ENCODE measurements at places on chromosomes 6 and 20.

GRCh38 chr6:158972241-158973233 lies 27.5 kb downstream of the RSPH3 start:
- DNase-seq = no peak

DNA sequence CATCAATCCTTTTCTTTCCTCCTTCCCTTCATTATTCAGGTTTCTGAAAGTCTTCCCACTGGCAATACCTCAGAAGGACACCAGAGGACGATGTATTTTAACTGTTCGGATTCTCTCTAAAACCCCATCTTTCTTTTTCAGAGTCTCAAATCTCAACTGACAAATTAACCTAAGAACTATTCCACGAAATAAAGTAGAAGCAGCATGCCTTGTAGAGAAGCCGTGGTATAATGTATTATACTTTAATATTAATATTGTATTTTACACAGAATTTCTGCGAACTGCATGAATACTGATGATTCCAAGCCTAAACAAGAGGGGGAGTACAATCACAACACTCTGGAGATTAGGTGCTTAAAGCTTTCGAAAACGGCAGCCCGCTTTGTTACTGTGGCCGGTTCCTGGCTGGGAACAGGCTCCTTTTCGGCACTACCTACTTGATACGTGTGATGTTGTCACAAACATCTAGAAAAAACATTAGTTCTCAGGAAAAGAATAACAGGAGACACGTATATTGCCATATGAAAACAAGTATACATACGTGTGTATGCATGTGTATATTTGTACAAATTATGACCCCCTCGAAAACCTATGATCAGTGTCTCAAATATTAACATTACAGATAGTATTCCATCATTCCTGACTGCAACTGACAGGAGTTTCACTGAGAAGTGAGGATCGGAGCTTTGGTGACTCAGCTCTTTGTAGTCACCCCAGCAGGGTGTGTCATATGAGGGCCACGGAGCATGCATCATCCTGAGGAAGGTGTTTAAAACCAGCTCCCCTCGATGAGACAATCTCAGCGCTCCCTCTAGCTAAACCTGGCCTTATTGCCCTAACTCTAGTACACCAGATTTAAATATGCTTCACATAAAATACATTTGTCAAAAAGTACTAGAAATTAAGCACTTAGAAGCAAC lies 319.7 kb upstream of the TCF21 start:
- peak; percentile 21 for DNase-seq

DNA sequence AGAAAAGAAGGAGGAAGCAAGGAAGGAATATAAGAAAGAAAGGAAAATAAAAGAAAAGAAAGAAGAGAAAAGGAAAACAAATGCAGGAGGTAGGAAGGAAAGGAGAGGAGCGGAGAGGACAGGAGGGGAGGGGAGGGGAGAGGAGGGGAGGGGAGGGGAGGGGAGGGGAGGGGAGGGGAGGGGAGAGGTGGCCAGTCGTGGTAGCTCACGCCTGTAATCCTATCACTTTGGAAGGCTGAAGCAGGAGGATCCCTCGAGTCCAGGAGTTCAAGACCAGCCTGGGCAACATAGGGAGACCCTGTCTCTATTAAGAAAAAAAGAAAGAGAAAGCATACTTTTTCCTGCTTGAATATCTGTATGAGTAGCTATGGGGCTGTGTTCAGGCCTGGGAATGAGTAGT lies 46.4 kb upstream of the GCM1 start:
- no peak for DNase-seq

GRCh38 chr20:25233016-25233772 lies 14.7 kb upstream of the PYGB start:
- DNase-seq = no peak

- DNase-seq = no peak
Measured at GRCh38 chr6:113095841-113096240, 748.7 kb downstream of the RFPL4B start.

DNA sequence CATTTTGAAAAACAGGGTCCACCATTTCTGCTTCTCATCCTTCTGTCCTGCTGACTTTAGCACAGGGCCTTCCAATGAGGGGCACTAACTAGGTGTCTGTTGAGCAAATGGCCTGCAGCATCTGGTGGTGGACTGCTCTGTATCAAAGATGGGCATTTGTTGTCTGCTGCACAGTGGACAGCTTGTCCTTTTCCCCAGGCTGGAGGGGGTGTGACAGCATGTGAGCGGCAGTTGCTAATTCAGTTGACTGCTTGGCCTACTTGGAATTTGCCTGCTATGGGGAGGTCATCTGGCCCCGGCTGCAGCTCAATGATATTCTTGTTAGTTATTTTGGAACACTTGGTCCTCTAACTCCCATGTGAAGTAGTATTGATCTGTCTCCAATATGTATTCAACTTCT lies 93.7 kb downstream of the SH3BGRL2 start:
- no peak for DNase-seq

DNA sequence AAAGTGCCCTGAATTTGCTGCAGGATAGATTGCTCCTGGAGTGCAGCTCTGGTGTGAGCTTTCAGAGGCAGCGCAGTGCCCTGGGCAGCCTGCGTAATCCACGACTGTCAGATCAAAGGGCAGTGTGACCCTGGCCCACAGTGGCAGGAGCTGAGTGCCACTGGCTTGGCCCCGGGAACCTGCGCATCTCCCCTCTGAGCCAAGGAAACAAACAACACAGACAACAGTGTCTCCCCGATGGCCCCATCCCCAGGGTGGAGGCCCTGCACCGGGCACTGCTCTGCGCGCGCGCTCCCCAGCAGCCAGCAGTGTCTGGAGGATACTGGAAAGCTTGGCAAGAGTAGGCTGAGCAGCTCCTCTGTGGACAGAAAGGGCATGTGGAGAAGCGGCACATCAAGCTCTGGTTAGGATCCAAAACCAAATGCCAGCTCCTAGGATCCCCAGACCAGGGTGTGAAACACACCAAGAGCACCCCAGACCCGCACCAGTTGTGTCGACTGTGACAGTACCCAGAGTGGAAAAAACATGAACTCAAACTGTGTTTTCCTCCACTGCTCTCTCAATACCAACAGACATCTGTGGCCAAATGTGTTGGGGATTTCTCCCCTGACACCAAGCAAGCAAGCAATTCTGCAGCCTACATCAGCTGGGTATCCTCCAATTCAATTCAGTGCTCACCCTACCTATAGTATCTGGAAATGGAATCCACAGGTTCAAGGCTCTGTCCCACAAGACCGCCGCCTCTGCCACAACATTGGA lies 26.7 kb downstream of the RBCK1 start:
- DNase-seq = no peak

- DNase-seq = no peak
Measured at GRCh38 chr20:53296025-53296424, 297.6 kb downstream of the ZNF217 start.

DNA sequence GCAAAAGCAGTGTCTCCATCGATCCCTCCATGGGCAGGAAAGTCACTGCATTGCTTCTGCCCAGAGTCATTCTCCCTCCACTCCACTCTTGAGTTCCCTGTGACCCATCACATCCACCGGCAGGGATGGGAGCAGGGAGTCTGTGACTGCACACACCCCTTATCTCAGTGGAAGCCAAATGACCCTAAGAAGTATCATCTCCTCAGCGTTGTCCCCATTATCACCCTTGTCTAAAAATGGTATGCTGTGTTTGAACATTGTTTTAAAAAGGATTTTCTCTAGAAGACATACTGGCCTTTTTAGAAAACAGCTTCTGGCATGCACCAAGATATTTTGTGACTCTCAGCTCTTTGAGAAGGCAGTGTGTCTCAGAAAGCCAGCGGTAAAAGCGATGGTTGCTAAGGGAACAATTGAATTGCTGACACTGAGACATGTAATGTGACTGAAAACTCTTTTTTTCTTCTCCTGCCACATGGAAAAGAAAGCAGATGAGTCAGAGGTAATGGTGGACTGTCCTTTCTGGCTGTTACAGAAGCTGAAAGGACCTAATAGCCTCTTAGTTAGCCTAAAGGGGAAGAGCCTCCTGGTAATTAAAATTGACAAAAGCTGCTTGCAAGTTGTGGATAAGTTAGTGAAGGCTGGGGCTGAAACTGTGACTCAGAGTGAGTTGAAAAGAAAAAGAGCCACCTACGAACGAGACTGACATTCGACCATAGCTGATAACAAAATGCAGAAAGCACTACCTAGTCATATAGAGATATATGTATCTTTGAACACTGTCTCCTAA lies 120.5 kb downstream of the MAP3K7 start:
- DNase-seq = no peak

DNA sequence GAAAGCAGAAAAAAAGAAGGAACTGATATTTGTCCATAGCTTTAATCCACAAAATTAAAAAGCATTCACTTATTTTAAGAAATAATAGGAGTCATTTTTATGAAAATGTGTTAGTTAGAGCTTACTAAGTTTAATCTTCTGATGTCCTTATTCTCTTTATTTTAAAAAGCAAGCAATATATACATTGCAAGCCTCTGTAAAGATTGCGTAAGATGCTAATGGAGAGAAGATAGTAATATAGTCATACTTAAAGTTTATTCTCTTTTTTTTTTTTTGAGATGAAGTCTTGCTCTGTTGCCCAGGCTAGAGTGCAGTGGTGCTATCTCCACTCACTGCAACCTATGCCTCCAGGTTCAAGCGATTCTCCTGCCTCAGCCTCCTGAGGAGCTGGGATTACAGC lies 39.7 kb downstream of the AIG1 start:
- DNase-seq = no peak

DNA sequence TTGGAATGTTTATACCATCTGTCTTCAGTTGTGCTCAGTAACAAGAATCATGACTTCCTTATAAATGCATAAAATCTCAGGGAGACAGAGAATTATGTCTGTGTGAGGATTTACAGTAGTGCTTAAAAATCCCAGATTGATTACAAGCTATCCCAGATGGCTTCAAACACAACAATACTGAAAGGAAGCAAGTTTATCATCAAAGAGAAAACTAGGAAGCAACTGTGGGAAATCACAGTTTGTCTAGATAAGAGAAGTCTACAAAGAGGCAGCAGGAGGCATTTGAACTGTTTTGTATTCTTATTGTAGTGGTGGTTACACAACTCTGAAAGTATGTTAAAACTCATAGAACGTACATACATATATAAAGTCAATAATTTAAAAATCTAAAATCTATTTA lies 104.4 kb upstream of the SALL4 start:
- no peak for DNase-seq

GRCh38 chr6:122798099-122798641 lies 9.1 kb downstream of the SMPDL3A start:
- no peak for DNase-seq

DNA sequence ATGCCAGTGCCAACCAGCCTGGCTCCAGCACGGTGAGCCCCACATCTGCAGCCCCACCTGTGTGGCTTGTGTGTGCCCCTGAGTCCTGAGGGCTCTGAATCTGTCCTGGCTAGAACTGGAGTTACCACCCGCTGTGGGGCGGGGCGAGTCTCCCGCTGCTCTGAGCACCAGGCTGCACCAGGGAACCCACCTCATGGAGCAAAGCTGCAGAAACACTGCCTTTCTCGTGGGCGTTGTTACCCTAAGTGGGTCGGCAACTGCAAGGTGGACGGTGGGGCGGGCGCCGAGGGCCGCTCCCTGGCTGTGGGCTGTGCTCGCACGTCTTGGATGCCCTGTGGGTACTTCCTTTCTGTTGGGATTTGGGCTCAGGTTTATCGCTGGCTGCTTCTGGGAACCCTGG lies 12.7 kb upstream of the ZBTB46 start:
- no peak for DNase-seq

GRCh38 chr20:57432862-57433491 lies 41.8 kb downstream of the RBM38 start:
- DNase-seq = no peak

DNA sequence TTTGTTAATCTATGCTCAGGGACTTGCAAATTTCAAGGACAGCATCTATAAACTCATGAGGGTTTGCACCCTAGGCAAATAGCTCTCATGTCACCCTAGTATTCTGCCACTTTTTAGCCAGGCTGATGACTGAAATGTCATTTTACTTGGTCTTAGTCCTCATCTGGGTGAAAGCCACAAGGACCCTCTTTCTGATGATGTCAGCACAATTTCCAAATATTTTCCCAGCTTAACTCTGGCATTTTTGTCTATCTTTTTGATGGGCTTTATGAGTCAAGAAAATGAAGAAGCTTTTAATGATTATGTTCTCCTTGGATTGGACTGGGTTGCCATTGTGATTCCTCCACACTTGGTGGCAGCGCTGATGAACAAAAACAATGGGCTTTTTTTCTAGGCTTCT lies 420.1 kb upstream of the BTBD3 start:
- no peak for DNase-seq

- DNase-seq = no peak
Measured at GRCh38 chr20:22489626-22490286, 94.6 kb downstream of the FOXA2 start.

- no peak for DNase-seq
Measured at GRCh38 chr6:50716899-50717509, 3.7 kb downstream of the TFAP2D start.

GRCh38 chr20:21725892-21726291 lies 20.4 kb downstream of the PAX1 start:
- no peak for DNase-seq

DNA sequence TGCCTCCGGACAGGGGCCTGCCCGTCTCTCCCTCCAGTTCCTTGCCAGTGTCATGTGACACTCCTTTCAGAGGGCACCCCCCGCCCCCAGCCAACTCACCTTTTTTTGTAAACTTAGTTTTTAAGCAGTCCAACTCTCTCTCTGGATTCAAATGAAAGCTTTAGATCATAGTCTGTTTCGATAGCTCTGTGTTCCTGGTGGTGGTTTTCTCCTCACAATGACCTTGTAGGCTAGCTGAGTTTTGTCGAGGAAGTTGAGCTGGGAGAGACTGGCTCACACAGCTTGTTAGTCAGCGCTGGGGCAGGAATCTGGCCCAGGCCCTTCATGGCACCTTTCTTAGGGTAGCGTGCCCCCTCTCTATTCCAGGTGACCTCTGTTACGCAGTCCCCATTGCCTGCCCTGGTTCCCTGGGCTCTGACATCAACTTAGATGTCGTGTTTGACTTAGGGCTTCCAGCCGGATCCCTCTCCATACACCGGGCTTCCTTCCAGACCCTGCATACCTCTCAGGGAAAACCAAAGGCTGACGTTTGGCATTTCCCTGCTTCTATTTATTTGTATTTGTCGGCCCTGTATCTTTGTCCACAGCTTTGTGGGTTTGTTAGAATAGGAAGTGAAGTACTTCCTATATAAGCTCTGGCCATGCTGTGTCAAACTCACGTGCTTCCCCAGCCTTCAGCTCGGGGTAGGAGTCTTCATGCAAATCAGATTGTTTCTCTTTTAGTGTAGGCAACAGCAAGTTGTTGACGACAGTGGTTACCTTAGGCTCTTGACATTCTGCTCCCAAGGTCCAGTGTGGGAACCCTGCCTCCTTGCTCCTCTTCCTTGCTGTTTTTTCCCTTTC lies 12.7 kb downstream of the IGF2R start:
- no peak for DNase-seq

GRCh38 chr20:22490287-22491193 lies 93.8 kb downstream of the FOXA2 start:
- DNase-seq = peak; percentile 34
